ENCODE measurements at places on chromosomes 1 and 21.

DNA sequence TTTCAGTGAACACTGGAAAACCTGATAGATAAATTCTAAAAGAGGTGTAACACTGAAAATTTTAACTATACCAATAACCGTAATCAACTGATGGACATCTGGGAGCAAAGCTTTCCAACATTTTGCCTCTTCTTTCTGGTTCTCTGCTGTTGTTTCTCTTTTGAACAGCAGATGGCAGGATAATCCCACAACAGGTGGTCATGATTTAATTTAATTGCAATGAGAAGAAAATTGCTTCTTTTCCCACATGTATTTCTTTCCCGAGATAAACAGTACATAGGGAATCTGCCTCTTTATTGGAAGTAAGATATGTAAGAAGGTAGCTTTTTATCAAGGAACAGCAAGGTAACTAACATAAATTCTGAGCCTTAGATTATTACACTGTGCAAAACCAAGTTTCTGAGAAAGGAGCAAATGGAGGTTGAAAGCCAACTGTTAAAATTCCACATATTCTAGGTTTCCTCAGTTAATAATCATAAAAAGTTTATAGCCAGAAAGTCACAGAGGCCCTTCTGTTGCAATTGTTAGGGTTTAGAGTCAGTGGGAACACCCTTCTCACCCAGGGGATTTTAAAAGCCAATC is 72.9 kb downstream of the RPS6KA1 start:
- DNase-seq = peak; percentile 70

GRCh38 chr21:36718951-36719501 is 20.1 kb downstream of the SIM2 start:
- DNase-seq = no peak

- no peak for DNase-seq
Observed at GRCh38 chr1:60255565-60255964, 182.0 kb upstream of the C1orf87 start.

DNA sequence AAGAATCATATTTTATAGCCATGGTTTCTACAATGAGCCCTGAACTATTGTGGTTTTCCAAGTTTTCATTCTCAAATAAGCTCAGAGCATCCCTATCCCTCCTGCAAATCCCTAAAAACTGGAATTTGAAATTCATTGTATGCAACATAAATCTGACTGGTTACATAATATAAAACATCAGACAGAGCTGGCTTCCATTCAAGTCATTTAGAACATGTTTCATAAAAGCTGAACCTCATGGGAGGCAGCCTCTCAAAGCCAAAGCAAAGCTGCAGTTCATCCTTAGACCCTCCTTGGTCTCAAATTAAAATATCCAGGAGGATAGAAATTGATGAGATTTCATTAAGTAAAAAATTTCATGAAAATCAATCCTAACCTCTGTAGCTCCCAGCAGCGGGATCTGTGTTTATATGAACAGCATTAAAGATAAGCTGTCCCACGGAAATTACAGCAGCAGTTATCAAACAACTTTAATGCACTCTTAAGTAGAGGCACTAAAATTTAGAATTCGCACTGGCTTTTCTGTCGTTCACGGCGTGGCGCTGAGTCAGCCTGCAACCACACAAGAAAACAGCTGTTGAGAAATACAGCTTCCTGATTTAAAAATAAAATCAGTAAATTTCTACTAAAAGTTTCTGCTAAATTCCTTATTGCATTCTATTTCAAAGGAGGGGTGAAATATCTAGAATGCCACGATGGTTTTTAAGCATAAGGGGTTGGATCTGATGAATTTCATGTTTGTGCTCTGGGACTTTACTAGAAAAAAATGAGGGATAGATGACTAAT is 99.9 kb upstream of the TIAM1 start:
- peak; percentile 77 for DNase-seq

DNA sequence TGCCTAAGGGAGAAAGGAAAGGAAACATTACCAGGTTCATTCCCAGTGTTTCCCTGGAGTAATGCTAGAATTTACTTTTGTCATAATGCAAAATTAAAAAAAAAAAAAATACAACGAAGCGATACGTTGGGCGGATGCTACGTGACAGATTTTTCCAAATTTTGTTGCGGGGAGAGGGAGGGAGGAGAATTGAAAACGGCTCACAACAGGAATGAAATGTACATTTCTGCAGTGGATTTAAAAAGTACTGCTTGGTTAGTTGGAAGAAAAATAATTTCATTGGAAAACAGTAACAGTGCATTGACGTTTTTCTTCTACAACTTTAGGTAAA is 157.5 kb downstream of the RUNX1 start:
- DNase-seq = no peak

DNA sequence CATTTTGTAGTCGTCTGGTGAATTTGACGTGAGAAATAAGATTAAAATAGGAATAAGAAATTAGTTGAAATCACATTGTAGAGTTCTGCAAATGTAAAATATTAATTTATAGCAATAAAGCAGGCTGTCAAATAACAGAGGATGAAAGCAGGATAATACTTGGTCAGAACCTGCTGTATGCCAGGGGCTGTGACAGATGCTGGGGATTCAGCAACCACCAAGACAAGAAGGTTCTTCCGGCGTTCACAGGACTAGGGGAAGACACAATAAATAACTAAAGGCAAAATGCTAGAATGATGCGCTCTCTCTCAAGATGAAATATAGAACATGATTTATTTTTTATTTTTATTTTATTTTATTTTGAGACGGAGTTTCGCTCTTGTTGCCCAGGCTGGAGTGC is 6.8 kb upstream of the PARK7 start:
- DNase-seq = no peak

GRCh38 chr1:223492044-223492443 is 98.8 kb downstream of the CCDC185 start:
- DNase-seq = no peak

DNA sequence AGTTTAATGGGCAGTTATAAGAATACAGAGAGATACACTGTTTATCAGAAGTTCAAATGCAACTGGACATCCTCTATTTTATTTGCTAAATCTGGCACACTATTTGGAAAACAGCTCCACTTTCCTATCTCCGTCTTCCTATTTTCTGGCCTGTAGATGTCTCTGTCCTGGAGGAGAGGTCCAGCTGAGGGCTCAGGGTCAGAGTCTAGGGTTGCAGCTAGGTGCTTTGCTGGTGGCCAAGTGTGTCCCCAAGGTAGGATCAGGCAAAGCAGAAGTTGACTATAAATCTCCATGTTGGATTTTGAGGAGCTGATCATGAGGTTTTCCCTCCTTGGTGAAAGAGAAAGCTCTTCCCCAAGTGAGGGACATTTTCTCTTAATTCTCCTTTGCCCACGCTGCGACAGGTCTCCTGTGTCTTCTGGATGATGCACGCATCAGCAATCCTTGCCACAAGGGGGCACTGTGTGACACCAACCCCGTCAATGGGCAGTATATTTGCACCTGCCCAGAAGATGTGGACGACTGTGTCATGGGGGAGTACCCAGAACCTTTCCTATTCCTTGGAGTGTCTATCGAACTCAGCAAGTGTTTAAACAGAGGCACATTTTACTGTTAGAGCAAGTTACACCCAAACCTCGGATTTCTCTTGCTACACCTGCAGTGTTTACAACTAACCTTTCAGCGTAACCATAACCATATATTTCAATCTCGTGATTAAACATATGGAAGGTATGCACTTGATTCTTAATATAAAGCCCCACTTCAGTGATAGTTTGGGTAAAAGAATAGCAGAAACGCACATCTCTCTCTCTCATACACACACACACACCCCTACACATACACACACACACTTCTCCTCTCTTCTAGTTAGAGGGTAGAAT is 10.2 kb downstream of the ADAM30 start:
- DNase-seq = peak; percentile 59

DNA sequence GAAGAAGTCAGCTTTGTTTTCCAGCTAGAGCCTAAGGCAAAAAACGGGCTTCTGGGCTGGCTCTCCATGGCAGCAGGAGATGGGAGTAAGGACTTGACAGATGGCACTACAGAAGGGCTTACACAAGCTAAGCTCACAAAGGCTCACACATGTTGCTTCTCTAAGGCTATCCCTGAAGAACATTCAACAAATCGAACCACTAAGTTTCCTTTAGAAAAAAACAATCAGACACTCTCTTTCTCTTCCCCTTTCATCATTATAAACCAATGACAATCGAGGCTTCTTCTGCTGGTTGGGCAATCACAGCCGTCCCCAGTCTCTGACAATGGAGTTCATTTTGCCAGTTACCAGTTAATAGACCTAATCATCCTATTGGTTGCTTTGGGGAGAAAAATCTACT is 40.5 kb downstream of the TRIT1 start:
- peak; percentile 66 for DNase-seq

DNA sequence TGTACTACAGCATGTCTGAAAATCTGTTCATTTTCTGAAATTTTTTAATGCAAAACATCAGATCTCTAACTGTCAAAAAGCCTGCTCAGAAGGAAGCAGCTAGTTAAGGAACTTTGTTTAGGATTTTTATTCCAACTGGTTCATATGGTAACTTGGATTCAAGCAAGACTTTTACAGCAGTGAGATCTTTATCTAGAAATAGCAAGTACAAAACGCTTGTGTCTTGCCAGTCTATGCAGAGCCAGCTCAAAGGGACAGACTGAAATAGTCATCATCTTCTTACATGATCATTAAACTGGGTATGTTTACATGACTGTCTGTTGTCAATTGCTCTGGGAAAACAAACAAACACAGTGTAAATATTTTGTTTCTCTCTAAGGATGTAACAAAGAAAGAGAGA is 37.6 kb downstream of the DDAH1 start:
- DNase-seq = no peak

DNA sequence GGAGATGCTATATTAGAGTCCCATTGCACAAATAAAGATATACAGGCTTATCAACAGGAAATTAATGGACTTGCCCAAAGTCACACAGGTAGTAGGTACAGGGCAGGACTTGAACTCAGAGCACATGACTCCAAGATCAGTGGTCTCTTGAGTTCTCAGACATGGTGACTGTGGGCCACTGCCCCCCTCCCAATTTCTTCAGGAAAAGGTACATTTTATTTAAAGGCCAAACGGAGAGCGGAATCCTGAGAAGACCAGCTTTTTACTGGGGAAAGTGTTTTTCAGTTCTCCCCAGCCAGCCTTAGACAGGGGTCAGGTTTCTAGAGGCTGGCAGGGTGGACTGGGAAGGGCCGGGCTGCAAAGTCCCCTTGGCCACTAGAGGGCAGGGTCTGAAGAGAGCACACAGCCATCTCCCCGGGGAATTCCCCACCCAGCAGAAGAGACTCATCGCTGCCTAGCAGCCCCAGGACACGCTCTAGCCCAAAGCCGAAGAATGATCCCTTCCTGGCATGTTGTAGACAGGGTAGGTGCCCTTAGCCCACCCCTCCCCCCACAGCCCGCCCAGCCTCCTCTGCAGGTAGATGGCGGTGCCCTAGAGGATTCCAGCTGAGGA is 29.7 kb downstream of the ACP6 start:
- peak; percentile 92 for DNase-seq

- no peak for DNase-seq
Observed at GRCh38 chr1:211320980-211321379, 5.7 kb upstream of the TRAF5 start.

DNA sequence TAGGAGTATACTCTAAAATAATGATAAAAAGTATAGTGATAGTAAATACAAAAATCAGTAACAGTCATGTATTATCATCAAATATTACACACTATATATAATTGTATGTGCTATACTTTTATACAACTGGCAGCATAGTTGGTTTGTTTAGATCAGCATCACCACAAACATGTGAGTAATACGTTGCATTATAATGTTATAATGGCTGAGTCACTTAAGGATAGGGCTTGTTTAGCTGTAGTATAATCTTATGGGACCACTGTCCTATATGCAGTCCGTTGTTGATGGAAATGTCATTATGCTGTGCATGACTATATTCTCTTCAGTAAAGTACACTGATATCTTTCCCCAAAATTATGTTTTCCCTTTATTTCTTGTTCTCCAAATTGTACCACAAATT is 92.8 kb downstream of the LYPLAL1 start:
- DNase-seq = no peak

- DNase-seq = peak; percentile 54
Observed at GRCh38 chr1:63773815-63774616, at the start of gene ROR1. TSS of gene ROR1 (plus strand) at chr1:63774017.

DNA sequence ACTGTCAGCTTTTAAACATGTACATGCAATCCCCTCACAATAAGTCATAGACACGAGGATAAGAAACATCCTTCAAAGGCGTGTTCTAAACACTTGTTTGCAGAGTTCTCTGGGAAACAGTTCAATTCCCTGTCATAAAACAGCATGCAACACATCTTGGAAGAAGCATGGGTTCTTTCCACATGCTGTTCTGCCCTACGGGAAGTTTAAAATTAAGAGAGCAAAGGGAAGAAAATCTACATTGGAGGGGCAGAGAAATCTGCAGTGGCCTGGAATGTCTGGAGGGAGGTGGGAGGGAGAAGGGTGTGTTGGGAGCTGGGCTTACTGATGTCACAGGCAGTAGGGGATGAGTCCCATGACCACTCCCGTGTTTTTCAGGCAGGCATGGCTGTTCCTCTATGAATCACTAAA is 98.3 kb upstream of the SLC2A1 start:
- no peak for DNase-seq

GRCh38 chr1:155645648-155646047 is 35.6 kb downstream of the MSTO1 start:
- DNase-seq = no peak

DNA sequence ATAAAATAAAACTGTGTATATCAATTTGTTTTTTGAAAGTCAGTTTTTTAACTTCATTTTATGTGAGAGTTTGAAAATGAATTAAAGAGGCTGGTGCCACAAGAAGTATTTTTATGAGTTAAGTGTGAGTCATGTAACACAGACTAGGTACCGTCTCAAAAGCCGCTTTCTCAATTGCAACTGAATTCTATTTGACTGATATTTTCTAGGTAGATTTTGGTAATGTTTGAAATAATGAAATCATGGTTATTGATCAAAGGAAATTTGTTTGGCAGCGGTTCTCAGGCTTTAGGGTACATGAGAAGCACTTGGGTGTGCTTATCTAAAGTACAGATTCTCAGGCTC is 4.6 kb downstream of the SNX27 start:
- DNase-seq = no peak

DNA sequence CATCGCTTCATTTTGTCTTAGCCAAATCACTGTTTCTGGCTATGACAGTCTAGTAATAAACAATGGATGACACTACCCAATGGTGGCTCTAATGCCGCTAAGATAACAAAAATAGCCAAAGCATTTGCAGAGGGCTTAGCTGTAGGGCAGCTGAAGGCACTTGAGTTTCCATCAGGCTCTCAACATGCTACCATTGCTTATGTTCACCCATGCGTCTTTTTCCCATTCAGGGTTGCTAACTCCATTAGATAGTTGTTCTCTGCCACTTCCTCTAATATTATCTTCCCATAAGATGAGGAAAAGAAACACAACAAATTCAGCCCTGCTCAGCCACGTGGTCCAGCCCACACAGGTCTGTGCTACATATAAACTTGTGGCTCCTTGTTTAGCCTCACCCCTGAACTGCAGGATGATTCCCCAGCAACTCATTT is 159.6 kb downstream of the TOMM20 start:
- DNase-seq = peak; percentile 77

- DNase-seq = no peak
Observed at GRCh38 chr1:237042526-237042891, 525 bp downstream of the RYR2 start.

GRCh38 chr1:2563205-2563604 is 7.0 kb downstream of the TNFRSF14 start:
- no peak for DNase-seq

- peak; percentile 56 for DNase-seq
Observed at GRCh38 chr1:59730759-59731478, 83.8 kb upstream of the HOOK1 start.

All from suppressor macrophage (primary cell).